ENCODE measurements at places on chromosomes 2 and 18.

GRCh38 chr2:129904532-129905446 lies 74.7 kb upstream of the RAB6C start:
- no peak for DNase-seq
- no peaks in the 10 kb centered on the region for H3K4me1 ChIP-seq
- no peak overlapping the region for H3K4me3 ChIP-seq
- H3K27me3 ChIP-seq = no peaks in the 10 kb centered on the region

DNA sequence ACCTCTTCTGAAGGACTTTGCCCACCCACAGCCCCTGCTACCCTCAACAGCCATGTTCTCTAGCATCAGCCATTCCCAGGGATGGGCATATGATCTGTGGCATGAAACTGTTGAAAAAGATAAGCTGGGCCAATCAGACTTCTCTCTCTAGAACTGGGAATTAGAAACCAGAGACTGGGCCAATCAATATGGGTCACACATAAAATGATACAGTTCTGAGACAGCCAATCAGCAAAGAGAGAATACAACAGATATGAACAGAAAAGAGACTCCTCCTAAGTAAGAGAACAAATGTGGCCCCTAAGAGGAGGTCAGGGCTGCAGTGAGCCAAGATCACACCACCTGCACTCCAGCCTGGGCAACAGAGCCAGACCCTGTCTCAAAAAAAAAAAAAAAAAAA lies 2.1 kb downstream of the KIDINS220 start:
- H3K27ac ChIP-seq = no peak overlapping the region
- H3K27me3 ChIP-seq = no peaks in the 10 kb centered on the region
- H3K4me3 ChIP-seq = no peak overlapping the region

GRCh38 chr2:206095536-206096332 lies 9.8 kb upstream of the INO80D start:
- no peaks in the 10 kb centered on the region for H3K36me3 ChIP-seq
- no peak overlapping the region for H3K4me3 ChIP-seq
- no peaks in the 10 kb centered on the region for H3K4me1 ChIP-seq
- no peak overlapping the region for H3K27ac ChIP-seq
- H3K27me3 ChIP-seq = no peaks in the 10 kb centered on the region

GRCh38 chr2:31893094-31893493 lies 117.7 kb downstream of the MEMO1 start:
- no peaks in the 10 kb centered on the region for H3K4me1 ChIP-seq
- H3K36me3 ChIP-seq = peaks cover 26% of the 10 kb centered on the region
- H3K4me3 ChIP-seq = no peak overlapping the region
- H3K27me3 ChIP-seq = no peaks in the 10 kb centered on the region
- no peak for DNase-seq

DNA sequence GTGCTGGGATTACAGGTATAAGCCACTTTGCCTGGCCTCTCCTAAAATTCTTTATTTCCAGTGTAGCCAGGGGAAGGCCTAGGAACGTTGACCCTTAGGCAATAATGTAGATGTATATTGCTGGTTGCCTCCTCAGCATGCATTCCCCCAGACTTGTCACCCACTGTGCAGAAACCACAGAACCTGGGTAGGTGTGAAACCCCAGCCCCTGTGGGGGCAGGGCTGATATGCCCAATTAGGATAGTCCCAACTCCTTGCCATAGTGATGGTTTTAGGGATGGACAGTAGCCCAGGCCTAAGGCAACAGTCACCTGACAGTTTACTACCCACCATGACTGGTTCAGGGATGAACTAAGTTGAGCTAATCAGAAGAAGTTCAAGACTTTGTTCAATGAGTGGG lies 57.7 kb downstream of the TMEM247 start:
- H3K27me3 ChIP-seq = no peaks in the 10 kb centered on the region
- no peaks in the 10 kb centered on the region for H3K36me3 ChIP-seq
- H3K27ac ChIP-seq = no peak overlapping the region
- no peak for DNase-seq

DNA sequence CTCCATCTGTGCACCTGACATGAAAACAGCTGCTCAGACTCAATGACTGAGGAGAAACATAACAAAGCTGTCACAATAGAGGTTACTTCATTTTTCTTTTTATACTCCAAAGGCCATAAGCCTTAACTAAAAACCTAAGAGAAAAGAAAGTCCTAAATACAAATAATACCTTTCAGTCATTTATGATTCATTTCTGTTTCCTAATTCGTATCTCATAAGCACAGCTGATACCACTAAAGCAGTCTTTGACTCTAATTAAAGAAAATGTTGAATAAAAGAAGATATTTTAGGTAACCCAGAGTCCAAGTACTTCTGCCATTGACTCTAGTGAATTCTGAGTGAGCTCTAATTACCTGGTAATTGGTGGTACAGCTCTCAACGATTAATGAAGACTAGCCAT lies 20.6 kb downstream of the NEMP2 start:
- H3K27me3 ChIP-seq = no peaks in the 10 kb centered on the region
- no peak for DNase-seq
- no peak overlapping the region for H3K4me3 ChIP-seq
- no peaks in the 10 kb centered on the region for H3K4me1 ChIP-seq
- no peak overlapping the region for H3K27ac ChIP-seq

DNA sequence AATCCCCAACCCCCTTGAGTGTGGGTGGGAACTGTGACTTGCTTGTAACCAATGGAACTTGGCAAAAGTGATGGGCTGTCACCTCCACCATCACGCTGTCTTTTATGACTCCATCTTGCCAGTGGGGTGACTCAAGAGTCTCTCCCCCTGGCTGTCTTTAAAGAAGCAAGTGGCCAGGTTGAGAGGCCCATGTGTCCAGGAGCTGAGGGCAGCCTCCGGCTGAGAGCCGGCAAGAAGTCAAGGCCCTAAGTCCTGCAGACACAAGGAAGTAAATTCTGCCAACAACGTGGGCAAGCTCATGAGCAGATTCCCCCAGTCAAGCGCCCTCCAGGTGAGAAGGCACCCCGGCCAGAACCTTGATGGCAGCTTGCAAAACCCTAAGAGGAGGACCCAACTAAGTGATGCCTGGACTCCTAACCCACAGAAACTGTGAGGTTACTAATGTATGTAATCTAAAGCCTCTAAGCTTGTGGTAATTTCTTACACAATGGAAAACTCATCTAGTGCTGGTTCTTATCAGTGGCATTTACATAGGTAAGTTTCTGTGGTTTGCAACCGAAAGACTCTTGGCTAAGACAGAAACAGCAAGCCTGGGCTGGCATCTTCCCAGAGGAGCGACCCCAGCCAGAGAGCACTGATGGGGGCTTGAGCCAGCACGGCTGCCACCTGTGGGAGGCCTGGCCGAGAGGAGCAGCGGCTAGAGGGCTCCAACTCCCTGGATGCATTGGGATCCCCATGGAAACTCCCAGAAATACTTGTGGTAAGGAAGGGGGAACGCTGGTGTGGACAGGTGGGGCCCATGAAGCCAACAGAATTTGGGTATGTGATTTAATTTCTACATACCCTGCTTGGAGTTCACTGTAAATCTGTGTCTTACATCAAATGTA lies 49.3 kb downstream of the CIB4 start:
- no peaks in the 10 kb centered on the region for H3K4me1 ChIP-seq
- no peak for DNase-seq
- no peak overlapping the region for H3K27ac ChIP-seq
- no peaks in the 10 kb centered on the region for H3K36me3 ChIP-seq
- H3K4me3 ChIP-seq = no peak overlapping the region

- no peak overlapping the region for H3K4me3 ChIP-seq
- DNase-seq = peak; percentile 33
- no peaks in the 10 kb centered on the region for H3K36me3 ChIP-seq
- H3K4me1 ChIP-seq = no peaks in the 10 kb centered on the region
- H3K27me3 ChIP-seq = no peaks in the 10 kb centered on the region
Observed at GRCh38 chr2:143162123-143162837, 33.1 kb downstream of the ARHGAP15 start.

- H3K36me3 ChIP-seq = no peaks in the 10 kb centered on the region
- H3K27ac ChIP-seq = no peak overlapping the region
- no peaks in the 10 kb centered on the region for H3K4me1 ChIP-seq
Observed at GRCh38 chr2:176081837-176082524, 1.8 kb downstream of the EVX2 start.

- DNase-seq = no peak
- H3K27me3 ChIP-seq = no peaks in the 10 kb centered on the region
- H3K36me3 ChIP-seq = peaks cover 7% of the 10 kb centered on the region
Observed at GRCh38 chr2:196315388-196316049, 144.1 kb upstream of the STK17B start.

DNA sequence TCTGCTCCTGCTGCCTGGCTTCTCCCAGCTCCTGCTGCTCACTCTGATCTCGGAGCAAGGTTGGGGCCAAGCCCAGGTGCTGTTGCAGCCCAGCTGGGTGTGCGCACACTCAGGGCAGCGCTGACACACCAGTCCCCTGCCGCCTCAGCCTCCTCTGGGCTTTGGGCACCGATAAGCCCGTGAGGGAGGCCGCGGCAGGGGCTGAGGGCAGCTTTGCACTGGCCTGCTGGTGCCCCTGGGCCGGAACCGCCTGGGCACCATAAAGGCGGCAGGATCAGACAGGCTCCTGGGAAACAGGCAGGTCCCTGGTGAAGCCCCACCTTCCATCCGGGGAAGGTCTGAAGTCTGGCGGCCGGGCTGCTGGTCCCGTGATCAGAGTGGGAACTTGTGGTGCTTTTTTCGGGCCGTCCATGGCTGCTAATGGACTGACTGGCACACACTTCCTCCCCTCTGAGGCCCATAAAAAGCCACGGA lies 14.1 kb upstream of the EML6 start:
- no peaks in the 10 kb centered on the region for H3K36me3 ChIP-seq
- H3K4me3 ChIP-seq = peak overlapping the region; percentile 45
- H3K4me1 ChIP-seq = peaks cover 10% of the 10 kb centered on the region
- no peak for DNase-seq
- H3K27ac ChIP-seq = no peak overlapping the region
- H3K27me3 ChIP-seq = no peaks in the 10 kb centered on the region

- peak overlapping the region; percentile 95 for H3K27ac ChIP-seq
- H3K4me3 ChIP-seq = peak overlapping the region; percentile 54
- DNase-seq = peak; percentile 51
- H3K36me3 ChIP-seq = no peaks in the 10 kb centered on the region
- no peaks in the 10 kb centered on the region for H3K27me3 ChIP-seq
- peaks cover 68% of the 10 kb centered on the region for H3K4me1 ChIP-seq
Observed at GRCh38 chr2:231604101-231604684, 11.5 kb downstream of the TEX44 start.

DNA sequence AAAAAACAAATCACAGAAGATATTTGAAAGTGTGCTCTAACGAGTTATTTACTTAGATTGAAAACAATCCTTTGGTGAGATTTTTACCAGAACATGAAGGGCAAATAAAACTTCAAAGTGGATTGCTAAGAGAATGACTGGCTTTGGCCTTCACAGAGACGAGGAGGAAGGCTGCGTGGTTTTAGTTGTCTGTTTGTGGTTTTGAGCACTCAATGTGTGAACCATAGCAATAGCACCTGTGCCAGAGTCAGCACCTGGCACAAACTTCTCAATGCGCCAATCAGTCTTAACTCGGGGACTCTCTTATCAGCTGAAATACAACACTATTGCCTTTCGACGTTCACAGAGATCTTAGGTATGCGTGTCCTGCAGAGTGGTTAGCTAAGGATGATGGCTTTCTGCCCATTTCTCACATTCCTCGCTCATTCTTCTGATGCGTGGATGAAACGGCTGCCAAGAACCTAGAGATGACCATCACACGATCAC lies 70.0 kb downstream of the MBP start:
- H3K4me3 ChIP-seq = no peak overlapping the region
- peaks cover 34% of the 10 kb centered on the region for H3K4me1 ChIP-seq
- no peaks in the 10 kb centered on the region for H3K36me3 ChIP-seq
- peak overlapping the region; percentile 69 for H3K27ac ChIP-seq
- DNase-seq = no peak

GRCh38 chr2:9661261-9661660 lies 30.5 kb upstream of the YWHAQ start:
- H3K4me3 ChIP-seq = no peak overlapping the region
- H3K4me1 ChIP-seq = no peaks in the 10 kb centered on the region
- no peaks in the 10 kb centered on the region for H3K36me3 ChIP-seq
- no peak for DNase-seq
- H3K27ac ChIP-seq = no peak overlapping the region
- no peaks in the 10 kb centered on the region for H3K27me3 ChIP-seq

DNA sequence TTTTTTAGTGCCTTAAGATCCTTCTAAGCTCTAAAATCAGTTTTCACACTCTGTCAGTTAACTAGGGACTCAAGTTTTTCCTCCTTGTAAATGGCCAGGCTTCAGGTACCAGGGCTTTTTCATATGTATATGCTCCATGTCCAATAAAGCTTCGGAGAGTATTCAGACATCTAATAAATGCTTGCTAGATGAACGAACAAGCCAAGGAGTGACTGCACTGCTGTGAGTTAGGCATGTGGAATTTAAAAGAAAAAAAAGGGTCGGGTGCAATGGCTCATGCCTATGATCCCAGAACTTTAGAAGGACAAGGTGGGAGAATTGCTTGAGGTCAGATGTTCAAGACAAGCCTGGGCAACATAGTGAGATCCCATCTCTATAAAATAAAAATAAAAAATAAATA lies 81.9 kb downstream of the CDH2 start:
- H3K27ac ChIP-seq = no peak overlapping the region
- H3K4me1 ChIP-seq = no peaks in the 10 kb centered on the region
- no peaks in the 10 kb centered on the region for H3K36me3 ChIP-seq
- H3K27me3 ChIP-seq = no peaks in the 10 kb centered on the region
- no peak for DNase-seq

DNA sequence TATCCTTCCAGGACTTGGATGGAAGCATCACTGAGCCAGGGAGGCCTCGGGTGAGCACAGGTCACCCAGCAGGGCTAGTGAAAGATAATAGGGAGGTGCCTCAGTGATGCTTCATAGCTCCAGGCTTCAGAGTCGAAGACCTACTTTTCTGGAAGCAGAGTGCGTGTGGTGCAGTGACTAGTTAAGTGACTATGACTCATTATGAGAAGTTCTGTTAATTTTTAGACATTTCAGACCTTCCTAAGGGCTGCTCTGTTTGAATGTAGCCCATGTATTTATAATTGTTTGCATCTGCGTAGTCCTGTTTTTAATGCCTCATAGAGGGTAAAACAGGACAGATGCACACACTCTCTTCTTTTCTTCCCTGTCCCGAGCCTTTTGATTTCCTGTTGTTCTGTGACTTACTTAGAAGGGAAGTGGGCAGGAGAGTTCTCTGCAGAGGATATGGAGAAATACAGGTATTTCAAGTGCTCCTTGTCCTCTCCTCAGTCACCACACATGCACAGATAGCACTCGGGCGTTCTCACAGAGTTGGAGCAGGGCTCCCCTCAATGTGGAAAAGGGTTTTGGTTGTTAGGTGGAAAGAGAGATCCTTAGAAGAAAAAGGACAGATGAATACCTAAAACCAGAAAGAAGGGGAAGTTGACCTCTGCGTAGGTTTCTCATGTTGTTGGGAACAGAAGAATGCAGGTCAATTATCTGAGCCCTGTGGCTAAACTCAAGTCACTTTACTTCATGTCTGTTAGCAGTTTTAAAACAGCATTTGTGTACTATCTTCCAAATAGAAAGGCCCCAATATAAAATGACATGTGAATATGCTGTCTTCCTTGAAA lies 34.7 kb downstream of the RALB start:
- no peak for DNase-seq
- no peaks in the 10 kb centered on the region for H3K27me3 ChIP-seq
- no peak overlapping the region for H3K27ac ChIP-seq
- no peaks in the 10 kb centered on the region for H3K36me3 ChIP-seq
- no peak overlapping the region for H3K4me3 ChIP-seq

- no peaks in the 10 kb centered on the region for H3K4me1 ChIP-seq
- no peak for DNase-seq
- no peak overlapping the region for H3K4me3 ChIP-seq
- H3K27me3 ChIP-seq = no peaks in the 10 kb centered on the region
Observed at GRCh38 chr2:120761164-120761861, 25.6 kb downstream of the GLI2 start.
